Esophagus mucosa (tissue), 1 donor: ENCODE measurements at places on chromosomes 2 and 18.

DNA sequence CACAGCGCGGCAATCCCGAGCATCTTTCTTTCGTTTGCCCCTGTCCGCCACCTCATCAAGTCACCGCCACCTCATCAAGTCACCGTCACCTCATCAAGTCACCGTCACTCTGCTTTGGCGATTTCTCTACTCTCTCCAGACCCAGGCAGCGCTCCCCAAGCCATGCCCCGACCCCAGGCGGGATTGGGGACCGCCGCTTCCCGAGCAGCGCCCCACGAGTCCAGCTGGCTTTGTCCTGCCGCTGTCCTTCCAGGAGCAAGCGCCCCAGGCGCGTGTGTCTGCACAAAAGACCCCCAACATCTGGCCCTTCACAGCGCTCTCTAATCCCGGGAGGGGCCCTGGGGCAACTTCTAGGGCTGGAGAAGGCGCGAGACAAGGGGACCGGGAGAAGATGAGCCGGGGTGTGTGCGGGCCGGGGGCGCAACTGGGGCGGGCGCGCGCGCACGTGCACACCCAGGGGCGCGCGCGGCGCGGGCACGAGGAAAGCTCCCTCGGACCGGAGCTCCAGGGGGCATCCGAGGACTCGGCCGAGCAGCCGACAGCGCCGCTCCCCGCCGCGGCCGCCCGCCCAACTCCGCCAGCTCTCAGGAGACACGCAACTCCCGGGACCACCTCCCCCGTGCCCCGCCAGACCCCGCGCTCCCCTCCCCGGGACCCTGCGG, 633 bp upstream of the RNF152 start:
- ATAC-seq = peak; percentile 2

- ATAC-seq = no peak
Measured at GRCh38 chr2:68429311-68429826, 37.7 kb downstream of the FBXO48 start.

DNA sequence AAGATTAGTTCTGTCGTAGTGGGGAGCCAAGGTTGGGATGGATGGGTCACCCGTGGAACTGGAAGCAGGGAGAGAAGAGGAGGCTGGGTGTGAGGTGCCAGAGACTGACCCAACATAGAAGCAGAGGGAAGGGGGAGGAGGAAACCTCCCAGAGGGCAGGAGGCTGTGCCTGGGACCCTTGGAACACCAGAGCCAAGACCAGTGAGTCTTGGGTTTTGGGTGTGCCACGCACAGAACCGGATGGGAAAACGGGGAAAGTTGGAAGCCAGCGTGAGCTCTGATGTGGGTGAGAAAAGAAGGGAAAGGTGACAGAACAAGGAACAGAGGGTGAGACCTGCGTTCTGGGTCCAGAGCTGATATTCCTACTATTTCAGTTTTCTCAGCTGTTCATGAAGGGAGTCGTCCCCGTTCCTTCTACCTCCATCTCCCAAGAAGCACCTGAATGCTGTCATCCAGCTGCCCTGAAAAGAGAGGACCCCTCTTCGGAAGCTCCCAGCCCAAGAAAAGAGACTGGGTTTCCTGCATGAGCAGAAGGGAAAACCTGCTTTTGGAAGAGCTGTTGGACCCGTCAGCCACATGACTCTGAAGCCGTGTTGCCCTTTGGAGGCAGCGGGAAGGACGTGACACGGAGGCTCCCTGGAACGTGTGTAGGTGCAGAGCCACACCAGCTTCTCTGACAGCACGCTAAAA, 250.1 kb downstream of the NDUFA10 start:
- ATAC-seq = no peak

DNA sequence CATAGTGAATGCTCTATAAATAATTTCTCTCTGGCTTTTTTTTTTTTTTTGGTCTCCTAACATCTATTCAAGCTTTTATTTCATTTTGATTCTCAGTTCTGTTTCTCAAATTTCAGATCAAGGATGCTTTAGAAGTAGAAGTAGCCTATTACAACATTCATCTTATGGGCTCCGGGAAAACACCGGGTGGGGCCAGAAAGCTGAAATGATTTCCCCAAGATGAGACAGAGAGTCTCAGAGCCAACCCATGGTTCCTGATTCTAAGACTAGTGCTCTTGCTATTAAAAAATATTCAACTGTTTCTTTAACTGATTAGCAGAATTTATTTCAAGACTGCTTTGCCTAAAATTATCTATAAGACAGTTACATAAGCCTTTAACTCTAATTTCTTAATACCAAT, 147.2 kb upstream of the CCDC68 start:
- ATAC-seq = no peak

- ATAC-seq = no peak
Measured at GRCh38 chr2:176172895-176173566, 15.4 kb upstream of the HOXD1 start.

DNA sequence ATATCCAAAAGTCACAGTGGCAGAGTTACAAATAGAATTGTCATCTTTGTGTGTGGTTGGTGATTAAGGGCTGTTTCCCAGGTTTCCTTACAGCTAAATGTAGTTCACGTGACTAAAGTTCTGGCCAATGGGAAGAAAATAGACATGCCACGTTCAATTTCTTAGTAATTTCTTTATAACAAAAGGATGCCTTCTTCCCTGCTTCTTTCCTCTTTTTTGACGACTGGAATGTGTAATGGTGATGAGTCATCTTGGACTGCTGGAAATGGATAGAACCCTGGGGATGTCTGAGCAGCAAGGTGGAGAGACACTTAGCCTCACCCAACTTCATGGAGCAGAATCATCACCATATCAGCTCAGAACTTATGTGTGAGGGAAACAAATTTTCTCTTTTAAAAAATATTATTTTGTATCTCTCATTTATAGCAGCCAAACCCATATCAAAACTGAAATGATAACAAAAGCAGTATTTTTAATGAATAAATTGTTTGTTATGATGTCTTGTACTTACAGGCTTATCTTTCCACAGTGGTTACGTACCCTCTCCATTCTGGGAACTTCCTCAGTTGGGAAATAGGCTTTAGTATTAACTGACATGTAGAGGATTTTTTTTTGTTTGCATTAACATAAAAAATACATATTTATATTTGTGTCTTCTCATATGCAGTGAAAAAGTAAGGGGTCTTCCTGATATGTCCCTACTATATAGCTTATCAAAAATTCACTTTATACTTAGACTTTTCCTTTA, 91.1 kb upstream of the CDH2 start:
- ATAC-seq = no peak

DNA sequence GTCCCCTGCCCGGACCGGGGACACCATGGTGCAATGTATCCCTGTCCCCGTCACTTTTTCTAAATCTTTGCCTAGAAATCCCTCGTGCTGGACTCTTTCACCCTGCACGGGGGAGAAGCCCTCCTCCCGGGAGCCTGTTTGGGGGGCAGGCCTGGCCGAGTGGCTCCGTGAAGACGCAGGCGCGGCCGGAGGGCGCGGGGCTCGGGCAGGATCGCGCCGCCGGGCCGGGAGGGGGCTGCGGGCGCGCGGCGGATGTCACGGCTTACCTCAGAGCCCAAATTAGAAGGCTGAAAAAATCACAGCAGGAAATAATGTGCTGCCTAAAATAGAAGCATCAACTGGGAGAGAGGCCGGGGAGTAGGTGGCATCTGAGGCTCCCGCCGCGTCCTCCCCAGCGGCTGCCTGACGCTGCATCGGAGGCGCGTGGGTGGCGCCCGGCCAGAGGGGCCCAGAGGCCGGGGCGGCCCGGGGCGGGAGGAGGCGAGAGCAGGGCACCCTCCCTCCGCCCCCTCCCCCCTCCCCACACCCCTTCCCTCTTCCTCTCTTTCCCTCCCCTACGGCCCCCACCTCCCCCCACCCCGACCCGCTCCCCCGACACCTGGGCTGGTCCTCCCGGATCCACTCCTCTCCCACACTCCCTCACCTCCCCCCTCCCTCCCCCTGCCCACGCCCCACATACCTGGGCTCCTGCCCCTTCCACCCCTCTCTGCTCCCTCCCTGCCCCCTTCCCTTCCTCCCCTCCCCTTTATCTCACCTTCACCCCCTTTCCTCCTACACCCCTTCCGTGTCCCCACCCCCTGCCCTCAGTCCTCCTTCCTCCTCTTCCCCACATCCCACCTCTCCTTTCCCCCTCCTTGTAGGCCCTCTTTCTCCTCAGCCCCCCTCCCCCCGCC, 51.9 kb downstream of the SLC4A1AP start:
- peak; percentile 11 for ATAC-seq
